Stimulated activated CD4-positive, alpha-beta T cell treated with anti-CD3 and anti-CD28 coated beads, Interleukin-12 subunit alpha, Interleukin-12 subunit beta, amount 100 ng/mL, for 4 hours (primary cell): ENCODE measurements at places on chromosomes 3 and 15.

- no peak for DNase-seq
Measured at GRCh38 chr15:91881569-91882297, 28.2 kb downstream of the SLCO3A1 start.

- DNase-seq = no peak
Measured at GRCh38 chr3:31449318-31449717, 83.4 kb upstream of the STT3B start.

DNA sequence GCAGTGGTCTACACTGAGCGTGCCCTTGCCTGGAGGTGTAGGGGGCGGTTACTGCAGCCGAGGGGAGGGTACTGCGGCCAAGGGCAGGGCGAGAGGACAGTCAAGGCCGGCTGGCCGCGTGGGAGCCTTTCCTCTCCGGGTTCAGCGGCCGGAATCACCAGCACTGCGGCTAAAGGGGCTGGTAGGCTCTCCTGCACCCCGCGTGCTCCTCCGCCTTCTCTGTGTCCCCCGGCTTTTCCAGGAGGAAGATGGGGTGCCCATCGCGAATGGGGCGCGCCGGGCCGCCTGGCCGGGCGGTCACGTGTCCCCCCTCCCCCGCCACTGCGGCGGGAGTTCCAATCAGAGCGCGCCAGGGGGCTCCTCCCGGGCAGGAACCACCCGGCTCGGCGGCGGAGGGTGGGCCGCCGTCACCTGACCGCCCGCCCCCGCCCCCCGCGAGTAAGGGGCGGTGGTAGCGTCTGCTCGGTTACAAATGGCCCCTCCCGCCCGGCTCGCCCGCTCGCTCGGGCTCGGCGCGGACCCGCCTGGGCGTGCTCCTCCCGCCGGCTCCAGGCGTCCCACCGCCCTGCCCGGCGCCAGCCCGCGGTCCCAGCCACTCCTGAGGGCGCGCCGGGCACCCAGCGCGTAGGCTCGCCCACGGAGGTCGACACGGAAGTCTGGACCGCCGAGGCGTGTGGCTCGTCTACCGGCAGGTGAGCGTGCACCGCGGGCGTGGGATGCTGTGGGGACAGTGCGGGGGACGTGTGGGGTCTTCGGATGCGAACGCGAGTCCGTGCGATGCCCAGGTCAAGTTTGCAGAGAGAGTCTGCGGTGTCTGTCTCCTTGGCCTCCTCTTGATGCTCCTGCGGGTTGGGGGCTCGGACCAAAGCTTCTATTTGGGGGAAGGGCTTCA, 242.6 kb upstream of the TOPAZ1 start:
- DNase-seq = no peak

DNA sequence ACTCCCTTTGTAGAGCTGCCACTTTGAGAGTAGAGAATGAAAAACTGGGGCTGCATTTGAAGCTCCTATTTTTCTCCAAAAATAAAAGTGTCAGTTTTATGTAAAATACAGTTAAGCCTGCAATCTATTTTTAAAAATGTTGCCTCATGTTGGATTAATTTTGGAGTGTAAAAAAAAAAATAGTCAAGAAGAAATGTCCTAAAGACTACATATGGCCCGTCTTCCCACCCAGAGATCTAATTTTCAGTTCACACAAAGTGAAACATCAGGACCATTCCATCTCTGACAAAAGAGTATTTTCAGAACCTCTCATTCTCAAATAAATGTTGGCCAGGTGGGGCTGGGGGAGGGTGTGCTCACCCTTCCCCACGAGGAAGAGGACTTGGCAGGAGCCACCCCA, 62.7 kb downstream of the HHLA2 start:
- no peak for DNase-seq

- DNase-seq = no peak
Measured at GRCh38 chr3:106768941-106769480, 608.2 kb upstream of the CCDC54 start.

DNA sequence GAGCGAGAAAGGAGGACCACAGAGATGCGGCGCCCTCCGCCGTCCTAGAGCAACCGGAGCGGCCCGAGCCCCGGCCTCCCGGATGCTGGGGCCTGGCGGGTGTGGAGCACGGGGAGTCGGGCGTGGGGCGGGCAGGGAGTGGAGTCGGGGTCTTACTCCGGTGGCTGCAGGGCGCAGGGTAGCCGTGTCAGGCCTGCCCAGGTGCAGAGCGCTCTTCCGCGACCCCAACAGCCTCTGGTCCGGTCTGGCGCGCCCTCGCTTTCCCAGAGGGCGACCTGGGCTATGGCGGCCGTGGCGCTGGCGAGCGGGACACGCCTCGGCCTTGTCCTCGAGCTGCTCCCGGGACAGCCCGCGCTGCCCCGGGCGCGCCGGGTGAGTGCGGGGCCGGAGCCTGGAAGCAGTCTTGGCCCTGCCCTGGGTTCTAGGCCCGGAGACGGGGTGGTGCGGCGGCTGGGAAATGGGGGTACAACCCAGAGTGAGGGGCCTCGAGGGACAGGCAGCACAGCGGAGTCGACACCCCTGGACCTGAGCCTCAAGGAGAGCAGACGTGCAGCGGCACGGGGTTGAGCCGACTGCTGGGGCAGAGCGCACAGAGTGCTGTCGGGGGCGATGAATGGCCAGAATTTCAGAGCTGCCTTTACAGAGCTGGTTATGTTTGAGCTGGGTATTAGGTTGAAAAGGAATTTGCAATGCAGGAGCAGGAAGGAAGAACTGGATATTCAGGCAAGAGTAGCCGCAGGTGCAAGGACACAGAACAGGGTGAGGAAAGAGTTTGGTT, at the start of gene ZNF662:
Gene ZNF662 (plus strand): TSS at position 73 of the 778 bp plus-strand sequence. CDS start 1,973 bp downstream, outside the sequence.
- peak; percentile 36 for DNase-seq

DNA sequence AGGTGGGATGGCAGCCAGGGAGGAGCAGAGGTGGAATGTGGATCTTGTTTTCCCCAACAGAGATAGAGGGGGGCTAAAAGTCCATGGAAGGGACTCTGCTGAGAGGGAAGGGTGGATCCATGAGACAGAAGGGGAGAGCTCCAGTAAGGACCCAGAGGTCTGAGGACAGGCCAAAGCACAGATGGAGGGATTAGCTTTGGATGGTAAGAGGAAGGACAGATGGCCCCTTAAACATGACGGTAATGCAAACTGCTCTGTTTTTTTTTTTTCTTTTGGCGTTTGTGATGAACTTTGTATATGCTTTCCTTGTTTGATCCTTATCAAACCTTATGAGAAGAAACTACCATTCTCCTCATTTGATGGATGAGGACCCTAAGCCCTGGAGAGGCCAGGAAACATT, 96.2 kb downstream of the IGF1R start:
- no peak for DNase-seq

- no peak for DNase-seq
Measured at GRCh38 chr3:88235102-88235501, 85.3 kb downstream of the C3orf38 start.

DNA sequence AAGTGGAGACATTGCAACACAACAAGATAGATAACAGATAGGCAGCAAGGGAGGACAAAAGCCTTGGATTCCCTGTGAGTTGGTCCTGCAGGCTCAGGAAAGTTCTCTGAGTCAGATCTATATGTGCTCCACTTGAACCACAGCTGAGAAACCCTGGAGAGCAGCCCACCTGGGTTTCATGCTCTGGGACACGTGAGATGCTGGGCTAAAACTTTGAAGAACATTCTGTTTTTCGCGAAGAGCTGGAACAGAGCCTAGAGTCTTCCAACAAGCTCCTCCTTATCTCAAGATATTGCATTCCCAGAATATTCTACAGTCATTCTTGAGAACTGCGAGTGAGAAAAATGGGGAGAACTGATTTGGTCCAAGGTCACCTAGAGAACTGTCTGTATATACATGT, 583.0 kb upstream of the ROBO1 start:
- no peak for DNase-seq

DNA sequence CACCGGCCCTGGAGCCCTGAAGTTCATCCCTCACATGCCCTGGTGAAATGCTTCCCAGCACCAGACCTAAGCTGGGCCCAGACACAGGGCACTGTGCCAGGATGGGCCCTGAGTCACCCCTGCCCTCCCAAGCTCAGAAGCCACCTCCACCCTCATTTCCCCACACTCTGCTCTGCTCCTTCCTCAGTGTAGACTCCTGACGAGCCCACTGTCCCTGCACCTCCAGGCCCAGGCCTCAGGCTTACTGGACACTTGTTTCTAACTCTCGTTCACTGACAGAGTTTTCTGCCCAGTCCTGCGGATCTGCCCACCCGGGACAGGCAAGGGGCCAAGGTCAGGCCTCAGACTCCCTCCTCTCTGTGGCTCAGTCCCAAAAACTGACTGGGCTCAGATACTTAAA, 112.6 kb upstream of the RNF7 start:
- DNase-seq = no peak

GRCh38 chr3:60215946-60216345, 1035.3 kb downstream of the FHIT start:
- no peak for DNase-seq

GRCh38 chr3:145251311-145251710, 909.7 kb downstream of the PLOD2 start:
- DNase-seq = no peak

- no peak for DNase-seq
Measured at GRCh38 chr3:150210461-150211110, 197.5 kb upstream of the TSC22D2 start.

- DNase-seq = no peak
Measured at GRCh38 chr15:60734851-60735250, 255.9 kb upstream of the ICE2 start.

DNA sequence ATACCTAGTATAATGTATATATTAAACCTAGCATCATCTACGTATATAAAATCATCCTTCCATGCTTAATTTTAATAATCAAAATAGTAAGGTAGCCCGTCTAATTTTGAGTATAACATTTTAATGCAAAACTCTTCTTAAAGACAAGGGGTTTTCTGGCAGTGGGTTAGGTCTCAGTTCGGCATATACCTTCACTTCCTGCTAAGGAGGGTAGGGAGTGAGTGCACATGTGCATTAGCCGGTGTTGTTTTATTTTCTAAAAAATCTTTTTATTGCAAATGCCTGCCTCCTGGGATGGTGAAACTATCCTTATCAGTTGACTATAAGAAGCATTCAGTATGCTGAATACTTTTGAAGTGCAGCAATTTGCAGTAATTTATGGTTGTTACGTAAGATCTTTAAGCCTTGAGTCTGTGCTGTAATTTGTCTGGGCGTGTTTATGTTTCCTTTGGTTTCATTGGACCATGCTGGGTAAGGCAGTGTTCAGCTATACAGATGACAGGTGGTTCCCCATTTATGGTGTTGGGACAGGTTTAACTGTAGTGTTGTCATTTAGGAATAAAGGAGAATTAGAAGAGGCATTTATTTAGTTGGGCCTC, 11.7 kb downstream of the ARHGEF26 start:
- no peak for DNase-seq

GRCh38 chr3:139519998-139520737, 19.4 kb downstream of the RBP1 start:
- DNase-seq = no peak

GRCh38 chr15:72907733-72908132, 124.2 kb upstream of the ADPGK start:
- DNase-seq = no peak

DNA sequence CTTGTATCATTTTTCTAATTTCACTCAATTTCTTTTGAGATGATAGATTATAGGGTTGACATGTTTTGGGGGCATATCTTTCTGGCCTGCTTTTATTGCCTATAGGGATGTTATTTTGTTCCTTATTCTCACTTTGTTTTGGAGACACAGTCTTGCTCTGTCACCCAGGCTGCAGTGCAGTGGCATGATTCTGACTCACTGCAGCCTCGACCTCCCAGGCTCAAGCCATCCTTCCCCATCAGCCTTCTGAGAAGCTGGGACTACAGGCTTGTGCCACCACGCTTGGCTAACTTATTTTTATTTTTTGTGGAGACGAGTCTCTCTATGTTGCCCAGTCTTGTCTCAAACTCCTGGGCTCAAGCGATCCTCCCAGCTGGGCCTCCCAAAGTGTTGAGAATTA, 72.8 kb upstream of the FAN1 start:
- DNase-seq = no peak

- no peak for DNase-seq
Measured at GRCh38 chr3:195012571-195012970, 258.4 kb downstream of the XXYLT1 start.

DNA sequence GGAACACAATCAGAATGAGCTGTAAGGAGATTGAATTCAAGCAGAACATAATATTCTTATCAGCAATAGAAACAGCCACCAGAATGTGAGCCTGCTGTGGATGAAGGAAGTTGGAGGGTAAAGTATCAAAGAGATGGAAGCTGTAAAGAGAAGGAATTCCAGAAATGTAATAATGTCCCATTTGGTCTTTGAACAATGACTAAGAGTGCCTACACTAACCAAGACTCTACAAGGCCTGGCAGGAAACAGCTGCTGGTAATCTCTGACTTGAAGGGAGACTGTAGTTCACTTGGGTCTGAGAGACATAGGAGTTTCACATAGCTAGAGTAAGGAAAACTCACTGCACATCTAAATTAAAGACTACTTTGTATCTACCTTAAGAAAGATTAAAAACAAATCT, 1176.0 kb upstream of the ALCAM start:
- no peak for DNase-seq

DNA sequence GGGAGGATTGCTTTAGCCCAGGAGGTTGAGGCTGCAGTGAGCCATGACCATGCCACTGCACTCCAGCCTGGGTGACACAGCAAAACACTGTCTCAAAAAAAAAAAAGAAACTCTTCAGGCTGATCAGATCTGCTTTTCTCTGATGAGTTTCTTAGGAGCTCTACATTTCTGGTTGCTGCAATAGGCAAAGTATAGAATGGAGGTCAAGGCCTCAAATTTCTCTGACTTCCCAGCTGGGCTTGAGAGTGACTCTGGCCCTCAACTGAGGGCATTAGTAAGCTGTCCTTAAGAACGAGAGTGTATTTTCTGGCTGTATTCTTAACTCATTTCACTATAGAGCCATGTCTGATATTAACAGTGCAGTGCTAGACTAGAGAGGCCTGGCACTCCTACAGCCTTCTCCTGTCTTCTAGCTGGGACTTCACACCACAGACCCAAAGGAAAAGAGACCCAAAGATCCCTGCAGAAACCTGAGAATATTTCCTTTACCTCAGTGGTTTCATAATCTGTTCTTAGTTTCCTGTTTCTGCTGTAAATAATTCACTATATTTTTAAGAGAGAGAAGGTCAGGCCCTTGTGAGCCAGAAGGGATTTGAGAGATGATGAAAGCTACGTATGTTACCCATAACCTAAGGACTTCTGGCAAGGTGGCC, 2.0 kb upstream of the NR1I2 start:
- no peak for DNase-seq

DNA sequence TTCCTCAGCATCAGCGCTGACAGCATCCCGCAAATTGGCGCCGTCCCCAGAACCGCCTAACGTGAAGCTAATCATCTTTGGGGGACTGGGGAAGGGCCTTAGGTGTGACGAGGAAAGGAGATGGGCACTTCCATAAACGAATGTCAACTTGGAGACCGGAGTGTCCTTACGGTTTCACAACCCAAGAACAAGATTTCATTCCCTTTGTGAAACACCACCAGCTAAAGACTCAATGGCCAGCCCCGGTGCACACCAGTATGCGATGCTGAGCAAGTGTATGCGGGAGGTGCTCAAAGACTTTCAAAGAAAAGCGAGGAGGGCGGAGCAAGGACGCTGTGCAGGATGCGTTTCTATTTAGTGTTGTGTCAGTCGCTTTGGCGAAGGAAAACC, 759 bp upstream of the TTBK2 start:
- peak; percentile 28 for DNase-seq
